ELF-1 (cell line): ENCODE measurements at places on chromosomes 5 and 9.

GRCh38 chr5:160492565-160492964, 70.9 kb downstream of the PTTG1 start:
- DNase-seq: no peak

DNA sequence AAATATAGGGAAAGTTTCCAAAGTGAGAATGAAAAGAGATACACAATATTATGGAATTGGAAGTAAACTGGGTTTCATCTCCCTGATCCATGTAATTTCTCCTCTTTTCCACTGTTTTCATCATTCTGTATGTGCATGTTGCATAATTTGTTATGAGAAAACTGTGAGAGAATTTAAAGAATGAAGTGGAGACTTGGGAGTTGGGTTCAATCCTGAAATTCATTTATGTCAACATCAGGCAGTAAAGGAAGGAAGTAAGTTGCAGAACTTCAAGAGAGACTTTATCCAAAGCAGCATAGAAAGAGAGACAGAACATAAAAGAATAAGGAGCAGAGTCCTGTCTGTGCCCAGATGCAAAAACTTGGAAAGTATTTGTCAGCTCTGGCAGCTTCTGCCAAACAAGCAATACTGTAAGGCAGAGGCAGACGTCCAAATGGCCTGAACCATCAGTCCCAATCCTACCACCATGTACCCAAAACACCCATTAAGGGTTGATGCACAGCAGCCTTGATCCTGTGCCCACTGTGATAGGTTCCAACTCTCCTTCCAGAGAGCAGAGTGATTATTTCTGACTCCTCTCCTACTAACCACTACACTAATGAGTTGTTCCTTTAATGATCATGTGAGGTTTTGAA, 425.3 kb upstream of the CDH6 start:
- DNase-seq: no peak

- no peak for DNase-seq
Measured at GRCh38 chr5:2217219-2217618, 334.5 kb upstream of the IRX4 start.

GRCh38 chr5:174760721-174761120, 36.3 kb downstream of the MSX2 start:
- no peak for DNase-seq

- DNase-seq: no peak
Measured at GRCh38 chr5:123367739-123368138, 55.5 kb downstream of the CEP120 start.

- DNase-seq: no peak
Measured at GRCh38 chr9:5851445-5851844, 18.5 kb upstream of the ERMP1 start.

- DNase-seq: peak; percentile 59
Measured at GRCh38 chr9:121783521-121784507, 132.4 kb downstream of the DAB2IP start.

DNA sequence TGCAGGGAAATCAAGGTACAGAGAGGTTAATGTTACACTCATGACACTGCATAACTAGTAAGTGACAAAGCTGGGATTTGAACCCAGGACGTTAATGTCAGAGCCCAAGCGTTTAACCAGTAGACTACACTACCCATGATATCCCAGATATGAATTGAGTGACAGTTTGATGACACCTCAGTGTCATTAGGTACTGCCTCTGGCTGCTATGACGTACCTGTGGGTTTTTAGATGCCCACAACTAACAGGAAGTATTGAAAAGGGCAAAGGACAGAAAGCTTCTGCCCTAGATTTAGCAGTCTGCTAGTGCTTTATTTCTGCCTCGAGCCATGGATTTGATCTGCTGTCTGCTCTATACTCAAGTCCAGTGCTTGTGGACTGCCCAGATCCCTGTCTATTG, 56.2 kb downstream of the GLRA1 start:
- DNase-seq: no peak

DNA sequence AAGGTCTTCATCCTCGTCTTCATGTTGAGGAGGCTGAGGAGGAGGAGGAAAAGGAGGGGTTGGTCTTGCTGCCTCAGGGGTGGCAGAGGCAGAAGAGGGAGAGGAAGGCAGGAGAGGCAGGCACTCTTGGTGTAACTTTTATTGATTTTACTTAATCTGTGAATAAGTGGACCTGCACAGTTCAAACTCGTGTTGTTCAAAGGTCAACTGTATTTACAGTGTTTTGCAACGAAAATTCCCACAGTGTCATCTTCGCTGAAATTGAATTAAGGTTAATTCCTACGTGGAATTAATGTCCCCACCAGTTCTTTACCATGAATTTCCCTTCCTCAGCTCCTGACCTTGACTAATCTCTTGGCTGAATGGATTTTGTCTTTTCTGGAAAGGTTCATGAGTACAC, 21.2 kb upstream of the ENHO start:
- no peak for DNase-seq

GRCh38 chr5:52269859-52270258, 517.9 kb upstream of the ITGA1 start:
- DNase-seq: no peak

GRCh38 chr5:82421119-82421518, 143.0 kb upstream of the RPS23 start:
- no peak for DNase-seq

DNA sequence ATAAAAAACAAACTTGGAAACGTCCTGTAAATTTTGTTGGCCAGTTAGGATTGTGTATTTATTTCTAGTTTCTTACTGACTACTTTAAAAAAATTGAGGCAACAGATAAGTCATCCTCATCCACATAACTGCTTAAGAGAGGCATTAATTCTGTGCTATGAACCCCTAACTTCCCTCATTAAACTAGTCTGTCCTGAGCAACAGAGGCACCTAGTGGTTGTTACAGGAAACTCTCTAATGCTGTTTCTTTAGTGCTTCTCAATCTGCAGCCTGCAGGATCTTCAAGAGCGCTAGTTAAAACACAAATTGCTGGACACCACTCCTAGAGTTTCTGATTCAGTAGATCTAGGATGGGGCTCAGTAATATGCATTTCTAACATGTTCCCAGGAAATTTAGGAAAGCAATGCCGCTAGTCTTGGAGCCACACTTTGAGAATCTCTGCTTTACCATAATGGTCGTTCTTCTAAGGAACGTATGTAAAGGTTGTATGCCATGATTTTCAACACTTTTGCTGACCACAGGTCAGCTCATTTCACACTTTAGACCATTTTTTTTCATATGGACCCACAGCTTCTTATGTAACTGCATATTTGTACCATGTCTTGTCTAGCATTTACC, 410.1 kb upstream of the SMARCA2 start:
- peak; percentile 8 for DNase-seq

DNA sequence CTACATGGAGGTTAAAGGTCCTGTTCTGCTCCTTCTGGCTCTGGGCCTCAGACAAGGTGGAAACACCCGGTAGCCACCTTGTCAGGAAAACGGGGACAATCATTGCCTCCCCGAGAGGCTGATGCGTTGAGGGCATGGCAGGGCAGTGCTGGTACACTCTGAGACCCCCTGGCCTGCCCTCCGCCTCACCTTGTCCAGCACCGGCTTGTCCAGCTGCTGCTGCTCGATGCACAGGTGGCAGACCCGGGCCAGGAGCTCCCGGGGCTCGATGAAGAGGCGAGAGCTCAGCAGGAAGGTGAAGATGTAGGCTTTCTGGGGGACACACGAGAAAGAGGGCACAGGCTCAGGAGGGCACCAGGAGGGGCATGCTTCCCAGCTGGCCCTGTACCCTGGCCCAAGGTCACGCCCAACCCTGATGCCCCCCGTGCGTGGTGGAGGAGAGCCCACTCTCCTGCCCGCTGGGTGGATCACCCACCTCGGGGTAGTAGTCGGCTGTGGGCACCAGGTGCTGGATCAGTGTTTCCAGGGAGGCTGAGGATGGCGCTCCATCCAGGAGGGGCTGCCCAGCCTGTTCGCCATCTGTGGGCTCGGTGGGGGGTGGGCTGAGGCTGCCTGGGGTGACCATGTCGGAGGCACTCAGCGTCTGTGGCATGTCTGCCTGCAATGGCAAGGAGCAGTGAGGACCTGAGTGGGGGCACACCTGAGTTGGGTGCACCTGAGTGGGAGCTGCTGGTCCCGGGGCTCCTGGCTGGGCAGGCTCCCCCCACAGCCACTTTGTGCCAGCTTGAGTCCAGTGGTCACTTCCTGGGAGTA, 66.0 kb upstream of the RNF130 start:
- DNase-seq: no peak
